ENCODE measurements at places on chromosomes 12 and 14.

DNA sequence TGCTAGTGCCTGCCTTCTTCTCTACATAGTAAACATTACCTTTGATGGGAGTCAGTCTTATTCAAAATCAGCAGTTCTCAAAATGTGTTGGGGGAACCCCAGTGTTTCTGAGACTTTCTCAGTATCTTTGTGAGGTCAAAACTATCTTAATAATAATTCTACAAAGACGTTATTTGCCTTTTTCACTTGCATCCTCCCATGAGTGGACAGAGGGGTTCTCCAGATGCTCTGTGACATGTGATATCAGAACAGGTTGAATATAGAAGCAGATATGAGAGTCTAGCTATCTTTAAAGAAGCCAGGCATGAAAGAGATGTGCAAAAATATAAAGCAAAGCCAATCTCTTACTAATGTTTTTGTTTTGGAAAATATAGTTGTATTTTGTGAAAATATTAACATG lies 144.7 kb downstream of the KTN1 start:
- H3K4me3 ChIP-seq: no peak overlapping the region
- peaks cover 3% of the 10 kb centered on the region for H3K27me3 ChIP-seq

DNA sequence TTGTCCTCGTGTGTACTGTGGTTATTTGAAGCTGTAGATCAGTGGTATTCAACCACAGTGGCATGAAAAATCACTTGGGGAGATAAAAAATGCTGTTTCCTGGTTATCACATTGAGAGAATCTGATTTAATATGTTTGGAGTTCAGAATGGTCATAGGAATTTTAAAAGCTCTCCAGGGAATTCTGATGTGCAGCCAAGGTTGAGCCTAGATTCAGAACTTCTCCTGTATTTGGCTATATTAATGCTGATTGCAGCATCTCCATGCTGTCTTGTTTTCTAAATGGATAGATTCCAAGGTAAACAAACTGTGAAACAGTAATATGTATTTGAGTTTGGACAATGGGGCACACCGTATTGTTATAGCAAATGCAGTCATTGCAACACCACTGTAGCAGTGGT lies 982.2 kb upstream of the FBXO33 start:
- no peaks in the 10 kb centered on the region for H3K27me3 ChIP-seq
- H3K27ac ChIP-seq: no peak overlapping the region
- no peaks in the 10 kb centered on the region for H3K4me1 ChIP-seq
- H3K4me3 ChIP-seq: no peak overlapping the region

- no peak for DNase-seq
- peaks cover 14% of the 10 kb centered on the region for H3K36me3 ChIP-seq
- H3K27ac ChIP-seq: no peak overlapping the region
- H3K27me3 ChIP-seq: no peaks in the 10 kb centered on the region
These were observed 131.3 kb downstream of the ITPR2 start for GRCh38 chr12:26701604-26702215.

DNA sequence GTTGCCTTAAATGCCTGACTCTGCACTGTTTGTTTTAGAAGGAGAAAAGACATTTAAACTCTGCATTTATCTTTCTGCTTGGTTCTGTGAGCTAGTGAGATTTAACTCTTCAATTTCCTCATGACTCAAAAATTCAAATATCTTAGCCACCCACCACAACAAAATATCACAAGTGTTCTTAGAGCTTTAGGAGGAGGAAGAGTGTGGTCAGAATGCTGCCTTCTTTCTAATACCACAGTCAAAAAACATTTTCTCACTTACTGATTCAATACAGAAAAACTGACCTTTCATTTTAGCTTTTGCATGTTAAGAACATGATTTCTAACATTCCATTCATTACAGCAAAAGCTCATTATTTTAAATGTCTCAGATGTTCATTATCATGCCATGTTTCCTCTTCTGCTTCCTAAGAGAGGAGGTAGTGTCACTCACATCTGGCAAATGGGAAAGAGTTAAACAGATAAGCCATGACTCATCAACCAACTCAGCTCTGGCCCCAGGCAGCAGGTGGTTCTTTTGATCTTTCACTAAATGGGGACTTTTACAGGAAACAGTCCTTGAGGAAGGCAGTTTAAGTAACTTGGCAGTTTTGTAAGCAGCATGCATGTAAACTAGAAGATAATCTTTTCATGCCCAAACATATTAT lies 56.4 kb upstream of the RNU6-8 start:
- H3K4me1 ChIP-seq: peaks cover 17% of the 10 kb centered on the region
- H3K4me3 ChIP-seq: peak overlapping the region; percentile 28
- H3K27me3 ChIP-seq: peaks cover 4% of the 10 kb centered on the region
- H3K27ac ChIP-seq: peak overlapping the region; percentile 44

DNA sequence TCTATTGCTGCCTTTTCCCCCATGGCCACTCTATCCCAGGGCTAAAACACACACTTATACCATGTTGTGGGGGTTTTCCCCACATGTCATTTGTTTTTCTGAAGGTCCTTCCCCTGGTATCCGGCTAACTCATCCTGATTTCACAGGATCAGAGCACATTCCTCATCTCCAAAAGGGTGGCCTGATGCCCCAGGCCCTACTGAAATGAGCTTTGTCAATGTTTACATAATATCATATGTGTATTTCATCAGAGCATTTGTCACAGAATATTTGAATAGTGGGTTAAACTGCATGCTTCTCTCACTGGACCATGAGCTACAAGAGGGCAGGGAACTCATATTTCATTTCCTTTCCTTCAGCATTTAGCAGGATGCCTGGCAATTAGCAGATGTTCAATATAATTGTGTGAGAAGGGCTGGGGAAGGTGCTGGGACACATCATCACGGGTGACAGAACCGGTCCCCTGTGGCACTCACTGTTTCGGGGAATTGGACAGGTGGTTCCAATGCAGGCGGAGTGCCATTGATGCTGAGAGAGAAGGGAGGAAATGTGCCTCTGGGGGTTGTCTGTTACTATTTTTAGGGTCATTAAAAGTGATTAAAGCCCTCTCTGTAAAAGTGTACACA lies 26.8 kb downstream of the EMP1 start:
- no peak overlapping the region for H3K27ac ChIP-seq
- H3K36me3 ChIP-seq: no peaks in the 10 kb centered on the region
- H3K4me3 ChIP-seq: no peak overlapping the region
- no peak for DNase-seq

Data from activated naive CD8-positive, alpha-beta T cell treated with anti-CD3 and anti-CD28 coated beads, Interleukin-2, amount 10 ng/mL, durations not matched to agents 7 days and 5 days (primary cell).